ENCODE measurements at places on chromosomes 11 and 22.

- peak overlapping the region; percentile 75 for H3K27ac ChIP-seq
- H3K4me3 ChIP-seq, result no peak overlapping the region
- peaks cover 24% of the 10 kb centered on the region for H3K4me1 ChIP-seq
These were observed 31.9 kb upstream of the ATXN10 start for GRCh38 chr22:45639747-45640102.

DNA sequence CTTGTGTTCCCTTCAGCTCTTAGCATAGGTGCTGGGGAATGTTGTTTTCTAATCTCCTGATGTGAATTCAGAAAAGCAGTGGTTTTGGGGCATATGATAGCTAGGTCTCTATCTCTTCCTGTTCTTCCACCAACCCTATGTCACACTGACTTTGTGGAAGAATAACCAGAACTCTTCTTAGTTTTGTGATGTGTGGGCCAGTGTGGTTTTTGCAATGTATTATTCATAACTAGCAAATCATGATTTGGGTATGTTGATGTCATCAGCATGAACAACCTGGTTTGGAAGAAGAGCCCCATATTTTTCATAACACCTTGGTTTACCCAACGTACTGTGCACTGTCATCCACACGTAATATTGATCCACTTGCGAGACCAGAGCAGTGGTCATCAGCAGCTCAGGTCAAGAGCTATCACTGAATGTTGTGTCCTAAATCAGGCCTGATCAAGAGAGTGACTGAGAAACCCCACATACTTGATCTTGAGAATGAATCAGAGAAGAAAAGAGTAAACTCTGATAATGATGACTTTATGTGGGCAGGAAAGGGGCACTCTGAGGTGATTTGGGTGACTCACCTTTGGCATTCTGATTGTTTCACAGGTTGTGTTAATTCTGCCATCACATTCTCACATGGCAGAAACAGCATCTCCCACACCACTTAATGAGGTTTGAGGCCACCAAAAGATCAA lies 19.4 kb upstream of the MS4A6E start:
- no peak for DNase-seq
- H3K27ac ChIP-seq, result no peak overlapping the region
- H3K27me3 ChIP-seq, result no peaks in the 10 kb centered on the region
- H3K4me1 ChIP-seq, result no peaks in the 10 kb centered on the region

GRCh38 chr22:44665115-44665514 lies 36.9 kb upstream of the PRR5 start:
- no peaks in the 10 kb centered on the region for H3K27me3 ChIP-seq
- peaks cover 26% of the 10 kb centered on the region for H3K4me1 ChIP-seq
- H3K27ac ChIP-seq, result peak overlapping the region; percentile 32
- no peaks in the 10 kb centered on the region for H3K36me3 ChIP-seq

DNA sequence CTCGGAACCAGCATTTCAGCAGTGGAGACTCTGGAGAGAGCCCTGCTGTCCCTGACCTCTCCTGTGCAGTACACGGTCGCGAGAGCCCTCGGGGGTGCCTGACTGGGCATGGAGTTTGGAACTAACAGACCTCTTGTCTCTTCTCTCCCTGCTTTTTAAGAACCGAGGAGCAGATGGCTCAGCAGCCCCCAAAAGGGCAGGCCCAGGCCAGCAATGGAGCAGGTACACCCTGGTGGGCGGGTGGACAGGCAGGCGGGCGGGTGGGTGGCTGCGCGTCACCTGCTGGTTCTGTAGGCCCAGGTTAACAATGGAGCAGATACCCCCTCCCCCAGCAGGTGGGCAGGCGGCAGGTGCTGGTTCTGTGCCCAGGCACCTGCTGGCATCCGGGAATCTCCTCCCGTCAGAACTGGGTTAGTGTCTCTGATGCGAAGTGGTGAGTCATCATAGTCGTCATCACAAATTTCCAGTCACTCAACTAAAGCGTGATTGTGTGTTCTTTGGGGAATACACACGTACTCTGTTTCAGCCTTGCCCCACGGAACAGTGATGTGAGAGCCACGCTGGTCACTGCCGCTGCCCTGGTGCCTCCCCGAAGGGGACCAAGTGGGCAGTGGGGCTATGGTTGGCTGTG lies 41.1 kb downstream of the GRAMD4 start:
- peak overlapping the region; percentile 83 for H3K27ac ChIP-seq
- H3K4me1 ChIP-seq, result peaks cover 21% of the 10 kb centered on the region
- peaks cover 15% of the 10 kb centered on the region for H3K36me3 ChIP-seq
- H3K4me3 ChIP-seq, result no peak overlapping the region

- no peaks in the 10 kb centered on the region for H3K36me3 ChIP-seq
- DNase-seq, result no peak
- no peak overlapping the region for H3K27ac ChIP-seq
- no peaks in the 10 kb centered on the region for H3K27me3 ChIP-seq
- H3K4me1 ChIP-seq, result no peaks in the 10 kb centered on the region
These were observed 62.0 kb downstream of the CCDC34 start for GRCh38 chr11:27300974-27301373.

DNA sequence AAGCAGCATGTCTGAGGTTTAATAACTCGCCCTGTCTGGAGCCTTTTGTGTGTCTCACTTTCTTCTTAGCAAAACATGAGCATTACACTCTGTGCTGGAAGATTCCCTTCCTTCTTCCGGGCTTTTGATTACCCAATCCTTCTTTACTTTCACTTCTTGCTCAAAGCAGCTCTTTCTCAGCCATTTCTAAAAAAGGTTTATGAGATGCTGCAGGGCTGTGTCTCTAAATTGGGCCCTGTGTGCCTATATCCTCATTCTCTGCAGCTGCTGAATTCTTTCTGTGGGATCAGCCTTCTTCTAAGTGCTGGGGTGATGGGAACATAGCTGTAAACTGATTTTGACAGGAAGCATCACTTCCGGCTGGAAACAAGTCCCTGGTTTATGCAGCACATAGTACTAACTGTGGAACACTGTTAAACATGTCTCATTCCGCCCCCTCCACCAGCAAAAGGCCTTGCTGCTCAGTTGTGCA lies 71.8 kb downstream of the PIWIL4 start:
- no peak overlapping the region for H3K4me3 ChIP-seq
- peak overlapping the region; percentile 34 for H3K27ac ChIP-seq
- no peak for DNase-seq
- H3K27me3 ChIP-seq, result no peaks in the 10 kb centered on the region
- peaks cover 13% of the 10 kb centered on the region for H3K4me1 ChIP-seq

- DNase-seq, result no peak
- H3K36me3 ChIP-seq, result no peaks in the 10 kb centered on the region
- no peak overlapping the region for H3K27ac ChIP-seq
- no peak overlapping the region for H3K4me3 ChIP-seq
- H3K27me3 ChIP-seq, result no peaks in the 10 kb centered on the region
- H3K4me1 ChIP-seq, result no peaks in the 10 kb centered on the region
These were observed 450.1 kb upstream of the LUZP2 start for GRCh38 chr11:24046731-24047130.

- peaks cover 8% of the 10 kb centered on the region for H3K4me1 ChIP-seq
- no peak overlapping the region for H3K27ac ChIP-seq
- no peak for DNase-seq
- H3K4me3 ChIP-seq, result no peak overlapping the region
- no peaks in the 10 kb centered on the region for H3K36me3 ChIP-seq
These were observed 16.0 kb downstream of the TRPM5 start for GRCh38 chr11:2428322-2428795.

GRCh38 chr22:35148381-35148780 lies 82.4 kb downstream of the ISX start:
- peaks cover 5% of the 10 kb centered on the region for H3K4me1 ChIP-seq
- no peaks in the 10 kb centered on the region for H3K36me3 ChIP-seq
- H3K27me3 ChIP-seq, result no peaks in the 10 kb centered on the region
- no peak overlapping the region for H3K27ac ChIP-seq
- H3K4me3 ChIP-seq, result no peak overlapping the region
